ENCODE measurements at places on chromosomes 6 and 20.

DNA sequence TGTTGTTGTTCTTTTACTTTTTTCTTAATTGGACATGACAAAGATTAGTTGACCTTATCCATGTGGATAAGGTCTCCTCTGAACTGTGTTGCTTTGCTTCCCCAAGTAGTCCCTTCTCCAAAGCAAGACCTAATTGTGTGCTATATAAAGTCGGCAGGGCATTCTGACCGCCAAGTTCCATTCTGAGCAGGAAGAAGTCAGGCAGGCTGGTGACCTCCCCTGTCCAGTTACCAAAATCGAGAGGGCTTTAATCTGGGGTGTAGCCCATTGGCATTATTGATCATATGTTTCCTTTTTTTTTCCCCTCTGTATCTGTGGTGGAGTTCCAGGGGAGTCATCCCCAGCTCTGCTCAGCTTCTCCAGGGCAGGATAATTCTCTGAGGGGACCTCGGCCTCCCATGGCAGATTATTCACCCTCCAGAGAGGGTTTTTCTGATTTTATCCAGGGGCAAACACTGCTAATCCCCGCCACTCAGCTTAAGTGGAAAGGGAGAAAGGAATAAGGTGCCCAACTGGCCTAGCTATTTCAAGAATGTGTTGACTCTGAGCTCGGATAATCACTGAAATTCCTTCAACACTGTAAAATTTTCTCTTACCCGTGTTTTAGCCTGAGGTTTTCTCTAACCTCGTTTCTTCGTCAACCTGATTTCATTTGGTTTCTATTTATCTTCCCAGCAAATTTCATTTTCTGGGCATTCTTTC, 71.8 kb upstream of the L3MBTL3 start:
- DNase-seq: no peak

- no peak for DNase-seq
Measured at GRCh38 chr6:98833307-98834059, 891 bp upstream of the POU3F2 start.

DNA sequence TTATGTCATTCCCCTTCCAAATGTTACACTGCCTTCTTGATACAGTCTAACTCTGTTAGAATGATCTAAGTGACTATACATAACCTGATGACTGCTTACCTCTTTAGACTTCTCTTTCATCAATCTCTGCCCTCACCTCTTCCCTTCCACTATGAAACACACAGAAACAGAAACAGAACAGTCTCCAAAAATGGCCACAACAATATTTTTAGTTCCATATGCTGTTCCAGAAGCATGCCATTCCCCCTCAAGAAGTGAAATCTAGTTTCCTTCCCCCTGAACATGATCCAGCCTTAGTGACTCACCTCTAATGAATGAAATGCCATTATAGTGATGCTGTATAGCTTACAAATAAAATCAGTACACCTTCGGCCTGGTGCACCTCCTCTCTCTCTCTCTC, 229.3 kb upstream of the TENT5A start:
- DNase-seq: no peak

DNA sequence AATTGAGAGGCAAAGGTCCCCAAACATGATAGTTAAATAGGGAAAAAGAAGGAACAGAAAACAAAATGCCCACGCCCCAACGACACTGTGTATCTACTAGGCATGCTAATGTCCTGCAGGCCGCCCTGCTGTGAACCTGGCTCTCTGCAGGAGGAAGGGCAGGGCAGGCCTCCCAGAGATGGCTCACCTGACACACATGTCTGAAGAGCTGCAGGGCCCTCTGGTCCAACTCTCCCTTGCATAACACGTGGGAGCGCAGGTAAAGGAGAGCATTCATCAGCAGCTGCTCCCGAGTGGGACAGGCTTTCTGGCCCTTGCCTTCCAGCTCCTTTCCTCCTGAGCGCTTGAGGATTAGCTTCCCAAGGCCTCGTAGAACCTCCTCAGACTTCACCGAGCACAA, 53.7 kb upstream of the LYRM2 start:
- DNase-seq: no peak
